ENCODE measurements at places on chromosomes 6 and 20. TPM values are rescaled to one million over a fixed set of nuclear protein-coding genes. Genes with fewer than 3 reads are reported as not detected.

TREML2 gene
- total RNA-seq = 1.0 TPM

DNA sequence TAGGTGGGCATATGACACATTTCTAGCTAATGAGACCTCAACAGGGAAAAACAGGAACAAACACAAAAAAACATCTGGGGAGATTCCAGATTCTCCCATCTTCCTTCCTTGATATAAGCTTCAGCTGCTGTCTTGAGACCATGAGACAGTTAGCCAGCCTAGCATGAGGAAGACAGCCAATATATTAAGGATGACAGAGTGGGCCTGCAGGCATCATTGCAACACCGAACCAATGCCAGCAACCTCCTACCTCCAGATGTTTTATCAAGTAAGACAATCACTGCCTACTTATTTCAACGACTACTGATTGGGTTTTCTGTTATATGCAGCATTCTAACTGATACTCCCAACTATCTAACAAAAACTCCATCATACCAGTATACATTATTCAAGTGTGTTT is 119.0 kb downstream of the ISM1 start:
- no peak for DNase-seq

- no peak for DNase-seq
Observed at GRCh38 chr20:60115451-60115850, 157.2 kb downstream of the CDH26 start.

- DNase-seq = no peak
Observed at GRCh38 chr6:168301648-168302398, 17.8 kb downstream of the DACT2 start.

DNA sequence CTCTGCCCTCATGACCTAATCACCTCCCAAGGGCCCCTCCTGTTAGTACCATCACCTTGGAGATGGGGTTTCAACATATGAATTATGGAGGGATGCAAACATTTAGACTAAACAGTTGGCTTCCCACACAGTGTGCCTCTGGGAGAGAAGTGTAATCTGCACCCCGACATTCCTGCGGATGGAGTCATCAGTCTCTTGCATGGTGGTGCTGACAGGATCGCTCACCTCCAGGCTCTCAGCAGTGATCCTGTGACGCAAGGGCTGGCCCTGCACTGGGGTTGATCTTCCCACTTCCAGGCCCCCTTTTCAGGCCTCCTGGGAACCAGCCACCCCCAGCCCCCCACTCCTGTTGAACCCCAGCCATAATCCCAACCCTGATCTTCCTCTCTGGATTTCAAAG is 16.0 kb upstream of the PI16 start:
- DNase-seq = peak; percentile 71

CALHM4 gene
- not detected for total RNA-seq

ADA gene
- 12.2 TPM for total RNA-seq

OPRM1 gene
- total RNA-seq = not detected

MLIP gene
- 0.29 TPM for total RNA-seq

DNA sequence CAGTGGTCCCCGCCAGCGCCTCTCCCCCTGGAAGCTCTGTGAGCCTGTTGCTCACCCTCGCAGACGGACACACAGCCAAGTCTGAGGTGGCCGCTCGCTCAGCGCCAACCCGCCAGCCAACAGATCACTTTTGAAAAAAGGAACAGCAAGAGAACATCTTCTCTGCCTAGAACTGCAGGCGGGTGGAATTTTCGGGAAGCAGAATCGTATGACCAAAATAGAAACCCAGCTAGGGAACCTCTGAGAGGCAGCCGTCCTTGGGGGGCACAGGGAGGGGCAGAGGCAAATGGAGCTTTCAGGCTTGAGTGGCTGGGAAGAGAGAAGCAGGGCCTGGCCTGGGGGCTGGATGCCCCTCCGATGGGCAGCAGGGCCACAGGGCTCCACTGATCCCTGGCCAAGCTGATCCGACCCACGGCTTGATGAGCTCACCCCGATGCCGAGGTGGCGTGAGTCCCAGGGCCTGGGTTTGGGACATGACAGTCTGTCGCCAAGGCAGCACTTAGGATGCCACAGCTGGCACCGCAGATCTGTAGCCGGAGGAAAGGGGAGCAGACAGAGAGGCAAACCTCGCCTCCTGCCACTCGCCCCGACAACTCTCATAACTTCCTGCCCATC is 9.8 kb downstream of the NFATC2 start:
- no peak for DNase-seq

GTSF1L gene
- not detected for total RNA-seq

- DNase-seq = no peak
Observed at GRCh38 chr6:124964764-124965105, 2.5 kb downstream of the RNF217 start.

GRCh38 chr20:17530153-17530552 is 1.0 kb downstream of the BFSP1 start:
- no peak for DNase-seq

GRCh38 chr20:30811885-30812671 is 445.4 kb upstream of the DEFB115 start:
- no peak for DNase-seq

DNA sequence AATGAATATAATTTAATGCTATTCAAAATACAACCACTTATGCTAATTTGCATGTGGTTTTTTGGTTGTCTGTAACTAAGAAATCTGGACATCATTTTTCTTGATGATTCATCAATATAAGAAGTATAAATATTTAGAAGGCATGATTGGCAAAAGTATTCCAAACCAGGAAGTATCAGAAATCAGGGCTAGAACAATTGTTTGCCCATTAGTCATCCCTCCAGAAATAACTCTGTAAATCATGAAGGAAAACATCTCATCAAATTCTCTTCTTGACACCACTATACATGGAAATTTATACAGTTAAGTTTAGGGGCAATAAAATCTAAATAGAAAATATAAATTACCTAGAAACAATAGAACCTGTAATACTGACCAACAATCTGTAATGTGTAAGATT is 554.7 kb upstream of the HS3ST5 start:
- no peak for DNase-seq

DNA sequence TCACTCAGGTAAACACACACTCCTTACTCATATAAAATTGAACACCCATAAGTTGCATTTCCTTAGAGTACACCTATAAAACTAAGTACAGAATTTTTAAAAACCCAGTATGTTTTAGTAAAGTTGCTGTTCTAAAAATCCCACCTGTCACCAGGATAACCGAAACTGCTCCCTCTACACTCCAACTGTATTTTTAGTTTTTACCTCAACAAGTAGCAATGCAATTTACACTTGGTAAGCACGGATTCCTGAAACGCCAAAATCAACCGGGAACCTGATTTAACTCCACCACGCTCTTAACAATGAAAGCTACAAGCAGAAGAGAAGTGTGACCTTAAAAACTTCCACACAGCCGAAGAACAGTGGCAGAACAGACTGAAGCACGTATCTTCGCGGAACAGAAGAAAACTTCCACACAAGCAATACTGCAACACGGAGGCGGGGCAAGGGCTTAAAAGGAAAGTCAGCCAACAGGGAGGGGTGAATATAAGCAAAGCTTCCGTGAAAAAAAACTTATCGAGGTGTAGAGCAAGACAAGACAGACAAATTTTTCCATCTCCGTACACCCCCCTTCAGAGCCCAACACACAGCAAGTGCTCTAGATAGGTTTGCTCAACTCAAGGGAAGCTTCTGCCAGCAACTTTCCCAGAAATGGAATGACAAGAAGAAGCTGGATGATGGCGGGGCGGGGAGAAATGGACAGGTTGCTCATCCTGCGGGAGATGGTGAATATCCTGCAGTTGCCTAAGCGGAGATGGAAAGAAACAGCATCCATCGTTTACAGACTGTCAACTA is 1.4 kb downstream of the STAU1 start:
- DNase-seq = no peak

DNA sequence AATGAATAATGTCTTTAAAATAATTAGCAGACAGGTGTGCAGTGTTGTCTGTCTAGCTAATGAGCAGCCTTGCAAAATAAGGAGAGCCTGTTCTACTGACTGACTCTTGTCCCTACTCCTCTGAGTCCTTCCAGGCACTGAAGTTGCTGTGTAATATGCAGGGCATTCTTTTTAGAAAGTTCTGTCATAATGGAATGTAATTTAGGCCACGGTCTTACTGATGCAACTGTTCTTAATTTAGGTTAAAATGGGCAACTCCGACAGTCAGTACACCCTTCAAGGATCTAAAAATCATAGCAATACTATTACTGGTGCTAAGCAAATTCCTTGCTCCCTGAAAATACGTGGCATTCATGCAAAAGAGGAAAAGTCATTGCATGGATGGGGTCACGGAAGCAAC is 133.9 kb downstream of the TIAM2 start:
- DNase-seq = no peak

GRCh38 chr20:45402946-45403345 is 5.1 kb upstream of the DBNDD2 start:
- no peak for DNase-seq

DNA sequence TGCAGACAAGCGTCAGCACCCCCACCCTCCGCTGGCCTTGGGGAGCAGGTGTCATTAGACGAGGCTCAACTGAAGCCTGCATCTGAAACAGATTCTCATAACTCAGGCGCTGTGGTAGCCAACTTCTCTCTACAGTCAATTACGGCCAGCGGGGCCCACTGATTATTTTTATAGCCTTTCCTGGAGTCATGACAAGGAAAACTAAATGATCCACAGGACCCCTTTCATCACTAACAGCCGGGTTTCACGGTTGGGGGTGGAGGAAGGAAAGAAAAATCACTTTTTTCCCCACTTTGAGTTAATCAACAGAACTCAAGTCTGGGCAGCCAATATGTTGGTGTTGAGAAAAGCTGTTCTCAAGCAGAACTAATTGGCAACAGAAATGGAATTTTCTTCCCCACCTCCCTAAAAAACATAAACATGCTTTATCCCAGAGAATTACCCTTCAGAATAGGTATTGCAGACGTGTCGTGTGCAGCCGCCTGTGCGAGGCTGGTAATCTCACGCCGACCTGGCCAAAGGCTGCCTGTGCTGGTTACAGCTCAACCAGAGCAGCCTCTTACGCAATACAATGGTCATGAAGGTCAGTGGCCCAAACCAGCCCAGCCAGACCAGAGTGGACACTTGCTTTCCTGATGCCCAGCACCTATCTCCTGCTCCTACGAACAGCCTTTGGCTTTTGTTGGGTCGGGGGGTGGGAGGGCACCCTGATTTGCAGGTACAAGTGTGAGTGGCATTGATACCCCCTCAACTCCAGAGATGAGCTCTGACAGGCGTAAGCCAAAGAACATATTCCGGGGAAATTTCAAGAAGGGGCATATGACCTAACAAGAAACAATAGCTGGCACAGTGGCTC is 11.0 kb downstream of the RIPOR3 start:
- no peak for DNase-seq

DNA sequence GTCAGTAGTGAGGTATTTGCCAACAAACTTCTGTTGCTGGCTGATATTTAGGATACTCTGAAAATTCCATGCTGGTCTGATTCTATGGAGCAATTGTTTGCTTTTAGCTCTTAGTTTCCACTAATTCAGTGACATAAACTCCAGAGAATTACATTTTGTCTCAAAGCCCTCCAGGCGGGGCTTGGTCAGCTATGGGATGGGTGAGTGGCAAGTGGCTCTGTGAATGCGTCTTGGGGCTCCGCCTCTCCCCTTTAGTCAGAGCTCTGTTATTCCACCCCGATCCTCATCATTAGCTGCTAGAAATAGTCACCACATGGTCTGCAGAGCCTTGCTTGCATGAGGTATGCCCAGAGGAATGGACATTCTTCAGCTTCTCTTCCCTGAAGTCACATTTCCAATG is 540.6 kb downstream of the QKI start:
- no peak for DNase-seq

NKAPL gene
- total RNA-seq = 3.1 TPM

PMEPA1 gene
- total RNA-seq = 90.0 TPM

GRCh38 chr6:116088946-116089345 is 11.7 kb upstream of the NT5DC1 start:
- no peak for DNase-seq

GRCh38 chr6:120826253-120826652 is 508.0 kb downstream of the TBC1D32 start:
- DNase-seq = no peak

DNA sequence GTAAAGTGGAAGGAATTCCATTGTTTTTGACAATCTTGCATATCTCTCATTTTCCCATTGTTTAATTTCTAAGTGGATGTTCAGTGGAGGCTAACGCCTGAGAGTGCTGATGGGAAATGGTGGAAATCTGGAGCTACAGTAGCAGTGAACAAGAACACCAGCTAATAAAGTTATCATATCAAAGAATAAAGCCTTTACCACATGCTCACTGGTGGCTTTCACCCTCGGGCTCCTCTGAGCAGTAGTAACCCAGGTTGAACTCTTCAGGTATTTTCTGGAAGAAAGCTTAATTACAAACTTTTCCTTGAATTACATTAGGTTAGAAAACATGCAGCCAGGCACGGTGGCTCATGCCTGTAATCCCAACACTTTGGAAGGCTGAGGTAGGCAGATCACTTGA is 10.4 kb upstream of the ACAT2 start:
- no peak for DNase-seq

CD83 gene
- 12.9 TPM for total RNA-seq

DNA sequence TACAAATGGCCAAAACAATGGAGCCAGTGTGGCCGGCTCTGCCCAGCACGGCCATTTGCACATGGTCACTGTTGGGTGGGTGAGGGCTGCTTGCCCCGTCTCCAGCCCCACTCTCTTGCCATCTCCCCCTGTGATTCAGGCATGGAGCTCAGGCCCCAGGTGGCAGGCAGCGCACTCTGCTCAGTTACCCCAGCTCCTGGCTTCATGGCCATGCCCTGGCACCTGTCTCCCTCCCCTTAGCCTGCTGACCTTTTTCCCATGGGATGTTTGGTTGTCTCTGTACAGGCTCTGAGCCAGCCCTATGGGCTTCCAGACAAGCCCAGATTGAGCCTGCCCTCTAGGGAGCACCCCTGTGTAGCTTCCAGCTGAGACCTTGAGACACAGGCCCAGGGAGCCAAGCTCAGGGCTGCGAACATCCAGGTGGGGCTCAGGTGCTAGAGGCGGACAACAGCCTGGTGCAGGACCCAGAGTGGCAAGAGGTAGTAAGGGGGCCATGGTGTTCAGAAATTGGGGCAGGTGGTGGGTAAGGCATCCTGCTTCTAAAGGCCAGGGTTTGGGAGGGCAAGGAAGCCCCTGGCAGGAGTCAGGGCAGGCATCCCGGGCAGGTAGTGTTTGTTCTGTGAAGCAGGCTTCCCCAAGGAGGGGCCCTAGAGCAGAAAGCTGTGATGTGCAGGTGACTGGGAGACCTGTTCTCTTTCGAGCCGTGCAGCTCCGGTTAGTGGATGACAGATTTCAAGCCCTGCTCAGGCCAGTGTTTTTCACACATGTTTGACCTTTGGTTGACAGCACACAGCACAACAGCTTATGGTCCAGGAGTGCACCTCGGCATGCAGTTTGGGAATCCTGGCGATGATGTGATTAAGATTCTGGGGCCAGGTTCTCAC is 17.7 kb downstream of the SYNJ2 start:
- DNase-seq = no peak

TAAR1 gene
- not detected for total RNA-seq

DNA sequence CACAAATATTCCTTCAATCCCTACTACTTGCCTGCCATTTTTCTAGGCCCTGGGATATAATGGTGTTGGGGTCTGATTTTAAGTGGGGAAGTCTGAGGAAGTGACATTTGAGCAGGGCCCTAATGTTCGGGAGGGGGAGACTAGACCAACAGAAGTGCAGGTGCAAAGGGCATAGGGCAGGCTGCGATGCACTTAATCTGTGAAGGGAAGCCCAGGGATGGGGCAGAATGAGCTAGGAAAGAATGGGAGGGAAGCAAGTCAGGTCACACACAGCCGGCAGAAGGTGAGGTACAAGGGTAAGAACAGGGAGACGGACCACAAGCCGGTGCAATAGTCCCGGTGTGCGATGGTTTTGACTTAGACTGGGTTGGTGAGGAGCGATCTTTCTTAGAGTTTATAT is 146.8 kb downstream of the UNC5CL start:
- DNase-seq = peak; percentile 71

All from mesenteric fat pad (tissue), 1 donor.